ENCODE measurements at places on chromosomes 12 and 14. TPM values are rescaled to one million over a fixed set of nuclear protein-coding genes. Genes with fewer than 3 reads are reported as not detected.

ITGA7 gene
- 21.0 TPM for polyA plus RNA-seq

- H3K4me3 ChIP-seq, result peak overlapping the region; percentile 73
- H3K4me1 ChIP-seq, result no peaks in the 10 kb centered on the region
These were observed 1.8 kb upstream of the BHLHE41 start for GRCh38 chr12:26126340-26127284.

GRCh38 chr14:99081880-99082279 lies 190.1 kb downstream of the BCL11B start:
- DNase-seq, result no peak
- H3K27ac ChIP-seq, result no peak overlapping the region
- H3K4me1 ChIP-seq, result no peaks in the 10 kb centered on the region
- H3K4me3 ChIP-seq, result no peak overlapping the region
- no peaks in the 10 kb centered on the region for H3K27me3 ChIP-seq

DNA sequence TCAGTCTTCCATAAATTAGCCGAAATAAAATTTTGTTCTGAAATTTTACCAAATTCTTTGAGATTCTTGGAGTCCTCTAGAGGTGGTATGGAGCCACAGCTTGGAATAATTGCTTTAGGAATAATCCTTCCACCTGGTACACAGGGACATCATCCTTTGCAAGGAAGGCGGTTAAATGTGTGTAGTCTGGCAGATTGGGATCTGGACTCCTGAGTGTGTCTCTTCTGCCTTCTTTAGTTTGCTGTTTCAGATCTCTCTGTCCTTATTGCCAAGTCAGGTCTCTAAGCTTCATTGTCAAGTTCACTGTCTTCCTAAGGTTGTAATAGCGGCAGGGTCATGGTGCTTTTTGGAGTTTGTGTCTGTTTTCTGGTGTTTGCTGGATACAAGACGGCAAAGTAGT lies 393.9 kb upstream of the RGS6 start:
- DNase-seq, result no peak
- peaks cover 33% of the 10 kb centered on the region for H3K4me1 ChIP-seq
- H3K36me3 ChIP-seq, result no peaks in the 10 kb centered on the region
- H3K4me3 ChIP-seq, result no peak overlapping the region

- H3K36me3 ChIP-seq, result peaks cover 3% of the 10 kb centered on the region
- no peak overlapping the region for H3K4me3 ChIP-seq
- H3K27me3 ChIP-seq, result no peaks in the 10 kb centered on the region
These were observed 6.8 kb downstream of the KDM2B start for GRCh38 chr12:121574025-121574424.

Measured in sigmoid colon (tissue), 7 donors.